ENCODE measurements at places on chromosomes 4 and X. TPM values are rescaled to one million over a fixed set of nuclear protein-coding genes. Genes with fewer than 3 reads are reported as not detected.

C4orf36 gene
- 0.82 TPM for total RNA-seq

GPR50 gene
- total RNA-seq, result not detected

PRSS12 gene
- 0.44 TPM for total RNA-seq

DNA sequence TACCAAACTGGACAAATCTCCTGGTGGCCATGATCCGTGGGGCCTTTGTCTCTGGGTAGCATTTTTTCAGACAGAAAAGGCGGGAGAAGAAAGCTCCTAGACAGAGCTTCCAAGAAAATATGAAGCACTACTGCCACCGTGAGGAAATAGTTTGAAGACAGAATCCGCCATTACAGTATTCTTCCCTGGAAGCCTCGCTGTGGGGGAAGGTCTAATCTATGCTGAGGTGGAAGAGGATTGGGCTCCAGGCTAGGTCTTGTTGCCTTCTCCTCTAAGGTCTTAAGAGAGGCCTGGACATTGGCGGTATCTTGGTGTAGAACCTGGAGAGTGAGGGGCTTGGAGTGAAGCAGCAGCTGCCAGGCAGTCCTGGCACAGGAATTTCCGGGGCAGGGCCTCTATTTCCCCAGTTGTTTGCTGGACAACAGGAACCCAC is 218.9 kb downstream of the OR13H1 start:
- no peak for DNase-seq
- no peak overlapping the region for H3K4me3 ChIP-seq
- H3K27ac ChIP-seq, result peak overlapping the region; percentile 66

DNA sequence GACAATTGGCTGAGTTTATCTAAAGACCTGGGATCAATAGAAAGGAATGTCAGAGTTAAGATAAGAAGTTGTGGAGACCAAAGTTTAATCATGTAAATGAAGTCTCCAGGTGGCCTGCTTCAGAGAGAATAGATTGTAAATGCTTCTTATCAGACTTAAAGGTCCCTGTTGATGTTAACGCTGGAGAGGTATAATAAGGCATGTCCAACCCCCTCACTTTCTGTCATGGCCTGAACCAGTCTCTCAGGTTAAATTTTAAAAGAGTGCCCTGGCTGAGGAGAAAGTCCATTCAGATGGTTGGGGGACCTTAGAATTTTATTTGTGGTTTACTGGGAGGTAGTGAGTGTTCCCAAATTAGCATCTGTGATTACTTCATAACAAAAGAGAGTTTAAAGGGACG is 86.7 kb downstream of the AKAP4 start:
- H3K4me3 ChIP-seq, result no peak overlapping the region
- no peak for DNase-seq
- no peaks in the 10 kb centered on the region for H3K36me3 ChIP-seq

GRCh38 chr4:147826288-147826646 is 94.4 kb downstream of the ARHGAP10 start:
- H3K4me1 ChIP-seq, result peaks cover 55% of the 10 kb centered on the region
- no peak overlapping the region for H3K27ac ChIP-seq
- no peak overlapping the region for H3K4me3 ChIP-seq
- DNase-seq, result no peak

DNA sequence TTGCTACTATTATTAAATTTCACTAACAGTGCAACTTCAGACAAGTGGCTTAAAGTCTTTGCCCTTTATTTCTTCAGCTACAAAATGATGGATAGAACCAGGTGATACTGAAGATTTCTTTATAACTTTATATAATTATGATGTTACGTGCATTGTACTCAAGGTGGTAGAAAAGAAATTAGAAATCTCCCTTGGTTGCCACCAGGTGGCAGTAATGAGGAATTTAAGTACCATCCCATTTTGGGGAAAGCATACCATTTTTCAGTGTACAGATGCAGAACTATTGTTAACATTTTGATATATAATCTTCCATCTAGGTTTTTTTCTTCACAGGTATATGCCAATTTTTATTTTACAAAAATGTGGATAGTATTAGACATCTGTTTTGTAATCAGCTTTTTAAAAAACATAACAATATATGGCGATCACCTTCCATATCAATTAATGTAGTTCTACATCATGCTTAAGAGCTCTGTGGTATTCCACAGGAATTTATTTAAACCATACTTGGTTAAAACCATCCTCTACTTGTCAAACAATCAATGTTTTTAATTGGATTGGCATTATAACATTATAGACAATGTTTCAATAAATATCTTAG is 37.7 kb upstream of the RAB33B start:
- no peaks in the 10 kb centered on the region for H3K36me3 ChIP-seq
- no peaks in the 10 kb centered on the region for H3K27me3 ChIP-seq
- H3K4me3 ChIP-seq, result no peak overlapping the region
- H3K4me1 ChIP-seq, result peaks cover 11% of the 10 kb centered on the region

- H3K36me3 ChIP-seq, result no peaks in the 10 kb centered on the region
- no peak overlapping the region for H3K27ac ChIP-seq
- no peaks in the 10 kb centered on the region for H3K4me1 ChIP-seq
- no peak for DNase-seq
- no peak overlapping the region for H3K4me3 ChIP-seq
- no peaks in the 10 kb centered on the region for H3K27me3 ChIP-seq
Observed at GRCh38 chr4:100348473-100348872, 158.2 kb upstream of the DDIT4L start.

- no peak overlapping the region for H3K4me3 ChIP-seq
- DNase-seq, result no peak
- H3K27ac ChIP-seq, result no peak overlapping the region
- no peaks in the 10 kb centered on the region for H3K4me1 ChIP-seq
- no peaks in the 10 kb centered on the region for H3K27me3 ChIP-seq
Observed at GRCh38 chrX:104995546-104995945, 224.9 kb downstream of the TEX13A start.

GRCh38 chr4:26050671-26051070 is 136.7 kb downstream of the SMIM20 start:
- DNase-seq, result peak; percentile 0
- H3K4me1 ChIP-seq, result no peaks in the 10 kb centered on the region
- H3K4me3 ChIP-seq, result no peak overlapping the region
- H3K27ac ChIP-seq, result no peak overlapping the region
- no peaks in the 10 kb centered on the region for H3K36me3 ChIP-seq

DNA sequence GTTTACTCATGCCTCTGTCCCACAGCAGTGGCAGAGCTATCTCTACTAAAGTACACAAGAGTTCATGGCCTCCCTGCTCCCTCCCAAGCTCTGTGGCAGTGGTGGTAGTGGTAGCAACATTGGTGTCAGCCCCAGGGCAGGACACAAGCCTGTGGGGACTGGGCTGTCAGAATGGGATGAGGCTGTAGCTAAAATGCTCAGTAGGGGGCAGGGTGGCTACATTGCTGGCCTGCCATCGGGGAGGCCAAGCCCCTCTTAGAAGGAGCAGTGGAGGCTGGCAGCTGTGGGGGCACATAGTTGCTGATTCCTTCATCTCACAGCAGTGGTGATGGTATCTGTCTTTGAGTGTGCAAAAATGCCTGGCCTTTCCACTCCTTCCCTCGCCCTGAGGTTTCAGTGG is 461.7 kb downstream of the PCDH18 start:
- H3K4me1 ChIP-seq, result no peaks in the 10 kb centered on the region
- no peaks in the 10 kb centered on the region for H3K27me3 ChIP-seq
- no peak overlapping the region for H3K4me3 ChIP-seq
- DNase-seq, result peak; percentile 51

GRCh38 chr4:83701041-83701440 is 165.1 kb downstream of the GPAT3 start:
- H3K4me1 ChIP-seq, result no peaks in the 10 kb centered on the region
- DNase-seq, result no peak
- H3K36me3 ChIP-seq, result no peaks in the 10 kb centered on the region
- no peaks in the 10 kb centered on the region for H3K27me3 ChIP-seq
- no peak overlapping the region for H3K27ac ChIP-seq

DNA sequence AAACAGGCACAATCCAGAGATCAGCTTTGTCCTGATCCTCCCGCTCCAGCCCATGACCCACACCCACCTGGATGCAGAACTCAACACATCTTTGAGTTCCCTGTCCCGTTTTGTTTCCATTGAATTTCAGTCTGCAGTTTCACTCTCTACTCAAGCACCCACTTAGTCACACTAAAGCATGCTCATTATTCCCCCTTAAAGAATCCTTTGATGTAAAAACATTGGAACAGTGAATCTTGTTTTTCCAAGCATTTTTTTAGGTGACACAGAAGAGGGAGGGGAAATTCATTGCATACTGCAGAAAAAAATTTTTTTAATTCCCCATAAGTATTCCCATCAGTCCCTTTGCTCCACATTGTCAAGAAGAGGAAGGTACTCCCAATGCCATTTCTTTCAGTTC is 249.7 kb upstream of the TTC29 start:
- no peak overlapping the region for H3K27ac ChIP-seq
- H3K4me3 ChIP-seq, result no peak overlapping the region
- no peak for DNase-seq
- no peaks in the 10 kb centered on the region for H3K36me3 ChIP-seq
- no peaks in the 10 kb centered on the region for H3K27me3 ChIP-seq

GRCh38 chr4:170949084-170949483 is 859.3 kb upstream of the AADAT start:
- no peak for DNase-seq
- no peak overlapping the region for H3K4me3 ChIP-seq
- H3K27me3 ChIP-seq, result no peaks in the 10 kb centered on the region

DNA sequence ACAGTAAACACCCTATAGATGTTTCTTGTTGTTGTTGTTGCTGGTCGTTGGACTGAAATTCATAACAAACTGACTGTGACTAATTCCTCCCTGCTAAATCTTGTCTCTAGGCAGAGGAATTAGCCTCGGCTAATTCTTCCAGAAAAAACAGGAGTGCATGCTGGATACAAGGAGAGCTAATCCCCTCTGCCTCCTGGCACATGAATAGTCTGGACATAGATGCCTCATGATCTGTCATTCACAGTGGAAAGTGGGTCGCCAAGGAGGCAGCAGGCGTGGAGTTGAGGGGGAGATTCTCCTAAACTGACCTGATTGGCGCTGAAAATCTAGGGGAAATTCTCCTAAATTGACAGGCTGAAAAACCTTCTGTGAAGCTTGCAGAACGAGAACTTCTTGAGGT is 220.1 kb downstream of the DCTD start:
- DNase-seq, result no peak
- no peaks in the 10 kb centered on the region for H3K4me1 ChIP-seq
- no peak overlapping the region for H3K27ac ChIP-seq
- no peaks in the 10 kb centered on the region for H3K27me3 ChIP-seq
- no peaks in the 10 kb centered on the region for H3K36me3 ChIP-seq

- H3K27ac ChIP-seq, result no peak overlapping the region
- H3K36me3 ChIP-seq, result peaks cover 17% of the 10 kb centered on the region
- H3K27me3 ChIP-seq, result no peaks in the 10 kb centered on the region
Observed at GRCh38 chr4:51894059-51894645, 51.2 kb downstream of the DCUN1D4 start.

GRCh38 chr4:81375745-81376144 is 96.0 kb downstream of the RASGEF1B start:
- H3K4me3 ChIP-seq, result no peak overlapping the region
- no peak overlapping the region for H3K27ac ChIP-seq

Measured in spleen (tissue), 13 donors.